ENCODE measurements at places on chromosomes 4 and X.

DNA sequence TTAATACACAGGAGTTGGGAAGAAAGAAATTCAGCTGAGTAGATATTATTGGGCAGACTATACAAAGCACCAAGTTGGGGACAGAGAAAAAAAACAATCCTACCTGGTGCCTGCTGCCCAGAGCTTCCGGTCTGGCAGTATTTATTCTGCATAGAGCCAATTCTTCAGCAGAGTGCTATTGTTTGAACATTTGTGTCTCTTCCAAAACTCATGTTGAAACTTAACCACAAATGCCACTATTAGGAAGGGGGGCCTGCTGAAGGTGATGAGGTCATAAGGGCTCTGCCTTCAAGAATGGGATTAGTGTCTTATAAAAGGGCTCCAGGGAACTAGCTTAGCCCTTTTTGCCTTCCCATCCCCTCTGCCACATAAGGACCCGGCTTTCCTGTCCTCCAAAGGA is 136.2 kb downstream of the EVC2 start:
- no peak for DNase-seq

DNA sequence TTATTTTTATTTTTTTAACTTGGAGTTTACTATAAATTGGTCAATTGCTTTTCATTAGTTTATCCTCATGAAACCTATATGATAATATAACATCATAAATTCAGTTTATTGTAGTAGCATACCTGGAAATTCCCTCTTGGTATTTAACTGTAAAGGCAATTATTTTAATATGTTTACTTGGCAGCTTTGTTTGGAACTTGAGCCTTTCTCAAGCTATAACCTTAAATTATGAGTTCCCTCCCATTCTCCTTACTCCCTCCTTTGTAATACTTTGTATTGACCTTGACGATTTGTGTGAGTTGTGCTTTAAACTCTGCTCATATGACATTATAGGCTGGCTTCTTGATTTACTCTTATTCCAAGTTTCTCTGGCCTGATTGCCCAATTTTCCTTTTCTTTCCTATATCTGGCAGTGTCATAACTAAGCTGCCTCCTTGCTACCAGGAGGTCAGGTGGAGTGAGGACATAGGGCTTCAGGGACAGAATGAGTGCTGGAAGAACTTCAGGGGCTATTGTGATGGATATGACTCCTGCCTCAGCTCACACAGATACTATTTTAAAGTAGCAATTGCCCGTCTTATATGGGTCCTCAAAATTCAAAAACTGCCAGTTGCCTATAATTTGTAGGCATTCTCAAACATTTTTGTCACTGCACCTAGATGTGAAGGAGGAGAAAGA is 77.7 kb downstream of the RAP1GDS1 start:
- DNase-seq = no peak

DNA sequence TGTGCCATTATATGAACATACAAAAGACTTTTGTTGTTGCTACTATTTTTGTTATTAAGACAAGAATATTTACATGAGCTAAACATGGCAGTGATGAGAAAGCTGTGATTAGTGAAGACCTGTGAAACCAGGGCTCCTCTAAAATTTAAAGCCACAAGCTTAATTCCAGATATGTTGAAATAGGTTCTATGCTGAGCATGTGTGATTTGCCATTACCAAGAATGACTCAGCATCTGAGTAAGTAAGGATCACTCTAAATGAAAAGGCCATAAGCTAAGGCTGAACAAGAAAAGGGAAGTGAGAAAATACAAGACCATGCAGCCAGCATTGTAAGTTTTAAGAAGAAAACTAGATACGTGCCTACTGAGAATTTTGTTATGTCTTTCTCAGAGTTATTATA is 75.9 kb upstream of the CAMK2D start:
- no peak for DNase-seq

- DNase-seq = no peak
Measured at GRCh38 chrX:39709812-39710211, 387.9 kb downstream of the BCOR start.

DNA sequence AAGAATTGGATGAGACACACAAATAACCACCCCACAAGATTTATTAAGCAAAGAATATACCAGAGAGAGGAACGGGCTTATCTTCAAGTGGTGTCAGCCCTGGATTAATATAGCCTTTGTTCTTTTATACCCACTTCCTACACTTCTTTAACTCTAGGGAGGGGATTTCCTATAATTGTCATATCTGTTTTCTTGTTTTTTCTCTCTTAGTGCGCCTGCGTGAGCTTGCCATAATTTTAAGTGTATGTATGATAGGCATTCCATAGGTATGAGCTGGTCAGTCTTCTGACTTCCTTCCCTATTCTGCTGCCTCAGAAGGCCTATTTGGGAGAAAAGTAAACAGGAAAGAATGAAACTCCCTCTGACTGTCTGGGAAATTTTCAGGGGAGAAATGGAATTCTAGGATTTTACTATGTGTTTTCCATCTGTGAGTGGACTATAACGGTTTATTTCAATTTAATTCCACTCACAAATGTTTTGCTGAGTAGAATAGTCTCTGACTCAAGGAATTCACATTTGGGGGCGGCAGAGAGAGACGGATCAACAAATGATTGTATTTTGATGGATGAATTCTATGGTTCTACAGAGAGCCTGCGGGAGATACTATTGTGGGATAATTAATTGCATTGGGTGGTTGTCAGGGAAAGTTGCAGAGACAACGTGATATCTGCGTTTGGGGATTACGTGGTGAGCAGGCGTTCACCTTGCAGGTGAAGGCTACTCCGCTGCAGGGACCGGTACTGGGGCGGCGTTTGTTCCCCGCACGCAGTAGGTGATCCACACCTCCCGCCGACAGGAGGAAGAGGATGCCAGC is 626 bp upstream of the CEP135 start:
- DNase-seq = peak; percentile 43

- peak; percentile 36 for DNase-seq
Measured at GRCh38 chr4:10015140-10015753, 6.0 kb downstream of the SLC2A9 start.

GRCh38 chr4:186422296-186422695 is 133.1 kb downstream of the MTNR1A start:
- no peak for DNase-seq

DNA sequence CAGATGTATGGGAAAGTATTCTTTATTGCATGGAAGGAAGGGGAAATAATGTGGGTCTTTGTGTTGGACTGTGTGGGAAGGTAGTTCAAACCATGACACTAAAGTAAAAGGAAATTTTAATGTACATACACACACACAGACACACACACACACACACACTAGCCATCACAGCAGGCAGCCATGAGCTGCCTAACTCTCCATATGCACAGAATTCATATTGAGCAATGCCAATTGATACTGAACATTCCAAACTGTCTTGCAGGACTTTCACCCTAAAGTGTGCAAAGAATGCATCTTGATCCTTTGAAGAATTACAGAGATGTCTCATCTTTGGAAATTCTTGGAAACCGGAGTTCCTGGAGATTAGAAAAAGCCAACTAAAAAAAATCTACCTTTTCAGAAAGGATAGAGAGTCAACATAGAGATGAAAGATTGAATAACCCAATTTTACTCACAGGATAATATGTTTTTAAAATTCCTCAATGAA is 120.6 kb upstream of the MBNL3 start:
- no peak for DNase-seq

DNA sequence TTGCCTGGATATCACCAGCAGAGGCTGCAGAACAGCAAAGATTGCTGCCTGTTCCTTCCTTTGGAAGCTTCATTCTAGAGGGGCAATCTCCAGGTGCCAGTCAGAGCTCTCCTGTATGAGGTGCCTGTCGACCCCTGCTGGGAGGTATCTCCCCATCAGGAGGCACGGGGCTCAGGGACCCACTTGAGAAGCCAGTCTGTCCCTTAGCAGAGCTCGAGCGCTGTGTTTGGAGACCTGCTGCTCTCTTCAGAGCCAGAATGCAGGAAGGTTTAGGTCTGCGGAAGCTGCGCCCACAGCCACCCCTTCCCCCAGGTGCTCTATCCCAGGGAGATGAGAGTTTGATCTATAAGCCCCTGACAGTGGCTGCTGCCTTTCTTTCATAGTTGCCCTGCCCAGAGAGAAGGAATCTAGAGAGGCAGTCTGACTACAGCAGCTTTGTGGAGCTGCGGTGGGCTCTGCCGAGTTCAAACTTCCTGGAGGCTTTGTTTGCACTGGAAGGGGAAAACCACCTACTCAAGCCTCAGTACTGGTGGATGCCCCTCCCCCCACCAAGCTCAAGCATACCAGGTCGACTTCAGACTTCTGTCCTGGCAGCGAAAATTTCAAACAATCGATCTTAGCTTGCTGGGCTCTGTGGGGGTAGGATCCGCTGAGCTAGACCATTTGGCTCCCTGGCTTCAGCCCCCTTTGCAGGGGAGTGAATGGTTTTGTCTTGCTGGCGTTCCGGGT is 57.9 kb downstream of the DKK2 start:
- DNase-seq = no peak

GRCh38 chrX:776529-777230 is 146.1 kb downstream of the SHOX start:
- no peak for DNase-seq

- no peak for DNase-seq
Measured at GRCh38 chr4:105154576-105154975, 7.9 kb downstream of the TET2 start.

GRCh38 chrX:74178536-74178935 is 125.4 kb upstream of the ZCCHC13 start:
- DNase-seq = no peak

GRCh38 chr4:22235698-22236097 is 280.2 kb downstream of the ADGRA3 start:
- DNase-seq = no peak

- DNase-seq = no peak
Measured at GRCh38 chrX:131779741-131780140, 235.9 kb downstream of the OR13H1 start.

DNA sequence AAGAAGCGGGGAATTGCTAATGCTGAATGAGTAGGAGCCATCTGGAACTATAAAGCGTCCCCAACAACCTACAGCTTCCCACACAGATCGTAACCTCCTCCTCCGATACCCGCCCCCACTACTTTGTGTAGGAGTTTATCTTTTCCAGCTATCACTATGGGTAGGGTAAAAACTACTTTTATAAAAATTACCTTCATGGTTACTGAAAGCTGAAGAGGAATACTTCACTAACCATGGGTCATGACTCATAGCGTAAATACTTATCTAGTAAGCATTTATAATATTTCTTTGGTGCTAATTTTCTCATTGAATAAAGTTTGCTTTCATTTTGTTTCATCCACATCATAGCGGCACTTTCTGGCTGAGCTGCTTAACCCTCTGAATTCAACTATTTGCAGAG is 79.4 kb upstream of the TNIP3 start:
- peak; percentile 30 for DNase-seq

DNA sequence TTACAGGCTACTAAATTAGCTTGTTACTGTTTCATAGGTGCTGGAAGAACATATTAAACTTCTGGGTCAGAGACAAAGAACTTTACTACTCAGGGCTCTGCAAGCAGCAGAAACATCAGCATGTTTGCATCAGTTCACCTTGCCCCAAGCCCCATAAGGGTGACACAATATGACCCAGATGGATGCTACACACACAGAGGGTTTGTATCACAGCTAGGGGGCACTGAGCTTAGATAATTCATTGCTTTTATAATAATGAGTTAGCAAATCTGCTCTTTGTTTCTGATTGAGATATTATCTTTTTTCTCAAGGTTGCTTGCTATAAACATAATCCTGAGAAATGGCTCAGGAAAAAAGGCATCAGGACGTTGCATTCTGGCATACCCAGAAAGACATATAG is 4.8 kb upstream of the SYNPO2 start:
- DNase-seq = no peak

- DNase-seq = no peak
Measured at GRCh38 chrX:148290041-148290440, 210.4 kb upstream of the AFF2 start.

DNA sequence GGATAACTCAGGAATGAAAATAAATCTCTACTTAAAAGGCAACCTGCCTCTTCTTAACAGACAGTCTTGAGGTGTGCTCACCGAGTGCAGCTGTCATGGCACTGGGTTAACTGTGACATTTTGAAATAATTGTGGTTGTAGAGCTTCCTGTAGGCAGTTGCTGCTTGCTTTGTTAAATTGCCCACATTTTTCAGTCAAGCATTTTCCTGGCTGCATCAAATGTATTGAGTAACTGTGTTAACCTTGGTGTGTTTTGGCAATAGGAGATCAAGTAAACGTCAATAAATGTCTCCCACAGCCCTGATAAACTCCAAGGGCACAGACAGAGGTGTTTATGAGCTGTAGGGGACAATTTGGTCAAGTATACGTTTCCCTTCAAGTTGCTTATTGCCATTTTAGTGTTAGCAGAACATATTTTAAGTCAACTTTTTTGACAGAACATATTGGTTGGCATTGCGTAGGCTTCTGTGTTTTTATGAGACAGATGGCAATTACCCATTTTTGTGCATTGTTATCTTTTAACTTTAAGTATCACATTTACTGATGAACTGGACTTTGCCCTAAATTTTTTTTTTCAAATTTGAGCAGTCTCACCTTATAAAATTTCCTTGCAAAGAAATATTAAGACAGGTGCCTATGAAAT is 527.4 kb downstream of the C4orf33 start:
- no peak for DNase-seq

- DNase-seq = no peak
Measured at GRCh38 chr4:55012363-55013230, 112.8 kb downstream of the KDR start.

- DNase-seq = no peak
Measured at GRCh38 chr4:12446657-12447185, 1018.0 kb upstream of the HS3ST1 start.

- no peak for DNase-seq
Measured at GRCh38 chr4:146134761-146135445, 40.6 kb upstream of the LSM6 start.

GRCh38 chr4:87511500-87511899 is 17.7 kb downstream of the SPARCL1 start:
- no peak for DNase-seq

GRCh38 chr4:146165840-146166239 is 9.7 kb upstream of the LSM6 start:
- no peak for DNase-seq

DNA sequence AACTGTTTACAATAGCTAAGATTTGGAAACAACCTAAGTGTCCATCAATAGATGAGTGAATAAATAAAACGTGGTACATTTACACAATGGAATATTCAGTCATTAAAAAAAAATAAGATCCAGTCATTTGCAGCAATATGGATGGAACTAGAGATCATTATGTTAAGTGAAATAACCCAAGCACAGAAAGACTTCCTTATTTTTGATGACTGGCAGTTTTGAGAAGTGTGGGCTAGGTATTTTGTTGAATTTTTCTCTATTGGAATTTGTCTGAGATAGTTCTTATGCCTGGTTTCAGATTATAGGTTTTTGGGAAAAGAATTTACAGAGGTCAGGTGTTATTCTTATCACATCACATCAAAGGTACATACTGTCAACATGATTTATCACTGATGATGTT is 293.8 kb upstream of the ARSJ start:
- DNase-seq = no peak

Data from activated CD4-positive, alpha-beta T cell treated with anti-CD3 and anti-CD28 coated beads, Interleukin-2, amount 50 U/mL, for 48 hours (primary cell).